ENCODE measurements at places on chromosomes 2 and 18. TPM values are rescaled to one million over a fixed set of nuclear protein-coding genes. Genes with fewer than 3 reads are reported as not detected.

GRCh38 chr2:26816893-26817292 lies 31.0 kb downstream of the CENPA start:
- DNase-seq: no peak

DNA sequence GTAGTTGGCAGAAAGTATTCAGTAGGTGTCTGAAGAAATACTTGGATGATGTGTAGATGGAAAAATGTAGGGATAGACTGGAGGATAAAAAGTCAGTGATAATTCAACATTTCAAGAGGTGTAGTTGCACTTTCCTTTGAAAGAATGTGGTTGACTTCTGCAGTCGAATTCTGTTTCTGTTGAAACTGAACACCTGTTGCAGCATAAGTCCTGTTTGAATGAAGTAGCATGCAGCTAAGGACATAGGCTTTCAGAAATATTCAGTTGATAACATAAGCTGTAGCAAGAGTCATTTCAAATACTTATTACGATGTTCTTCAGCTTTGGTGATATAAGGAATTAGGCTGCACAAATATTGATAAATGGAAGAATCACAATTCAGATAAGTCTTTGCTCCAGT lies 337.9 kb upstream of the LRRTM1 start:
- no peak for DNase-seq

DNA sequence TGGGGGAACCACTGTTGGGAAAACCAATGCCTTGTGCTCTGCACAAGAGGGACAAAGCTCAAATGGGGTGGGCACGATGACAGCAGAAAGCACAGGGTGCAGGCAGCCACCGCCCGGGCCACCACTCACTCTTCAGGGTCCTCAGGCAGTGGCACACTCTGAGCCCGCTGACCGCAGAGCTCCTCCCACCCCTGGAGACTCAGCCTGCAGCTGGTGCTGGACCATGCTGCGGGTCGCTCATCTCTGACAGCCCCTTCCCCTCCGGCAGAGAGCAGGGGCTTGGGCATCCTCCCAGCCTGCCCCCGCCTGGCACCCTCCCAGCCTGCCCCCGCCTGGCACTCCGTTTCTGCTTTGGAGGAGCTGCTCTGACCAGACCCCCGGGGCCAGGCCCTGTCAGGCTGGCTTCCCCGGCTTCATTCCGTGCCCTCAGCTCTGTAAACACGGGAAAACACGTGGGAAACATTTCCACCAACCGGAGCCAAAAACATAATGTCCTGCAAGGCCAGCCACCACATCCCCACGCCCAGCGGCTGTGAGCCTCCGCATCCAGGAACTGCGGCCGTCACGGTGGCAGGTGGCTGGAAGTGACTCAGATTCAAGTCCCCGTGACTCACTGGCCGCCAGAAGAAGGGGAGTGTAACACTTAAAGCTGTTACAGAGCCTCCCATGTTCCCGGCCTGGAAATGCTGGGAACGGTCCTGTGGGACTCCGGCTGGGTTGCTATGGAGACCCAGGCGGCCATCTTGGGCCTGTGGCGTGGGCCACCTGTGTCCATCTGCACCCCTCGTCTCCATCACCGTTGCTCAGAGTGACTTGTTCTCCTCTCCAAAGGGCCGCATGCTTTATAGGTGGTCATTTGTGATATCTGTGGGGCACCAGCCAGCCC lies 6.8 kb upstream of the SNED1 start:
- peak; percentile 90 for DNase-seq

GRCh38 chr2:173414823-173415322 lies 60.2 kb downstream of the CDCA7 start:
- no peak for DNase-seq

DNA sequence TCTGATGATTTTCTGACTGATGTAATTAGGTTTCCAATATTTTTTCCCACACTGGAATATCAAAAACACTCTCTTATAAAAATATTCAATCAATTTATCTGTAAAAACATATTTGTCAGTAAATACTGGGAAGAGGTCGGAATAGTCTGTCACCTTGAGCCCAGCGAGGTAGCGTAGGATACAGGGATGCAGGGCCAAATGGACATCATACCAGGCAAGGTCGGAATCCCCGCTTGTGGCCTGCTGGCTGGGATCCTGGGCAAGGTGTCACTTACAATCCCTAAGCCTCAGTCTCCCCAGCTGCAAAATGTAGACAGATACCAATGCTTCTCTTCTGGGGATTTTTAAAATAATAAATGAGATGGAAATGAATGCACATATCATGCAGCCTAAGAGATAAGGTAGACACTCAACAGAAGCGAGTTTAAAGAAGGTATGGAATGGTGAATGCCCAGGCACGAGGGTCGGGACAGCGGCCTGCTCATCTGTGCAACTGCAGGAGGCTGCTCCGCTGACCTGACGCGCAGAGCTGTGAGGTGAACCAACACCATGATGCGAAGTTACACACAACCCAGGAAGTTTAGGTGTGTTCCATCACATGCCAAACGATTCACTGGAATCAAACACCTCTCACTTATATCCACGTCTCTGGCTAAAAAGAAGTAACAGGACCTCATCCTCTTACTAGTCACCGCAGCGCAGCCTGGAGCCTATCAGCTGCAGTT lies 98.2 kb downstream of the EIPR1 start:
- no peak for DNase-seq

DNA sequence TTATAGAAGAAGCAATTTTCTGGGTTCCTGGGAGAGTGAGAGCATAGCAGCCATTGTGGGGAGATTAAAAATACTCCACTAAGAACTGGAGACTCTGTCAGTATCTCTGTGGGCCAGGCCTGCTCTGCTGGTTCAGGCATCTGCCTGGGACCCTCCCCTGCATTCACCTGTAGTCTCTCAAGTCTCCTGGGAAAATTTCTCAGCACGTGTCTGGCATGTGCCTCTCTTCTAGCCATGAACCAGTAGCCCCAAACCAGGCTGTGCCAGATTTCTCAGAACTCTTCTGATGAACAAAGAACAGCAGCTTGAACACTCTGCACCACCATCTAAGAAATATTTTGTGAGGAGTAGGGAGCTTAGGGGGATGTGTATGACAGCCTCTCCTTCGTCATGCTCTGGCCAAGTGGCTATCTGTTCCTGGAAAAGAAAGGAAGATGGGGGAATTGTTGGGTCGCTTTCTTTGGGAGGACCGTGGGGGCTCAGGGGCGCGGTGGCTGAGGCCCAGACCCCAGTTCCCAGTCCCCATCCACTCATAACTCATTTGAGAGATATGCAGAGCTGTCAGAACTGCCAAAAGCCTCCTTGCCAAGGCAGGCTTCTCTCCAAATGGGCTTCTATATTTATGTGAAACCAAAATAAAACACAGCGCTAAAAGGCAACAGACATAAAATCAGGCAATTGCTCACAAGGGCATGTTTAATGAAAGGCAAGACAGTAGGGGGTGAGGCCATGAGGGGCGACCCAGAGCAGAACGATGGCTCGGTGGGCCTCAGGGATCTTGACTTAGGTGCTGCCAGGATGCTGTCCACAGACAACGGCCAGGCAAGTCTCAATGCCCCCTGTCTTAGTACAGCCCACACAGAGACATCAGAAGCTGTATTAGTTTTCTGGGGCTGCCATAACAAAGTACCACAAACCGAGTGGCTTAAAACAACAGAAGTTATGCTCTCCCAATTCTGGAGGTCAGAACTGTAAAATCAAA lies 114.7 kb upstream of the TNP1 start:
- DNase-seq: no peak

DNA sequence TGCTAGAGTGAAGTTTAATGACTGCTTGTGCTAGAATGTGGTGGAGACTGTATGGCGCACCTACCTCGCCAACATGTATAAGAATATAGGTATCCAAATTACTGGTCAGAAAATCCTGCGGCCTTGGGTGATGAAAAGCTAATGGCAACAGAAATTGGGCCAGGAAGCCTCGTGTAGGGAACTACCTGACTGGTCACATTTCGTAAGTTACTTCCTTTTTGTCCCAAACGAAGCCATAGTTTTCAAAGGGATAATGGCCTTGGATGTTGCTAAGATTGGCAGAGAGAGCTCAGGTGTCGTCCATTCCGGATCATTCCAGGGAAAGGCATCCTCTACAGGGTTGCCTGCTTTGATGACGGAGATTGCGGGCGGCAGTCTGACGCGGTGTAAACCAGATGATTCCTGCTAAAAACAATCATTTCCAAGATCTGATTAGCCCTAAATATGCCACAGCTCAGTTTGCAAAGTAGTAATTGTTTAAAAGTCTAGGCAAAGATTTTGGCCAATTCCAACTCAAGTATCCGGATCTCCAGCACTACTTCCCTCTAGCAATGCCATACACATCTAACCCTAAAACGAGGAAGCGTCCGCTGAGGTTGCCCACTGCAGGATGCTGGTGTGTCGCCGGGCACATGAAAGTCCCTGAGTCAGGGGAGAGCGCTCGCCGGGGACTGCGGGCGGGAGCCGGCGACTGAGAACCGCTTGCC lies 708 bp upstream of the MALT1 start:
- no peak for DNase-seq

DNA sequence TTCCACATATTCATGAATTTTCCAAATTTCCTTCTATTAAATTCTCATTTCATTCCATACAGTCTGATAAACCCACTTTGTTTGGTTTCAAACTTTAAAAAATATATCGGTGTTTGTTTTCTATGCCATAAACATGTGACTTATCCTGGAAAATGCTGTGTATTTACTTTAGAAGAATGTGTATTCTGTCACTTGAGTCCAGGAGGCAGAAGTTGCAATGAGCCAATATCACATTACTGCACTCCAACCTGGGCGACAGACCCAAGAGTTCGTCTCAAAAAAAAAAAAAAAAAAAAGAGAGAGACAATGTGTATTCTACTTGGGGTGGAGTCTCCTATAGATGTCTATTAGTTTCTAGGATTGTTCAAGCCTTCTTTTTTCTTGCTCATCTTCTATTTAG lies 31.8 kb downstream of the MBD5 start:
- no peak for DNase-seq

The CCDC88A gene
- 400 TPM for total RNA-seq

The ANO7 gene
- 2.6 TPM for total RNA-seq

The CSRNP3 gene
- total RNA-seq: 23.0 TPM
